ENCODE measurements at places on chromosomes 12 and 14.

GRCh38 chr14:69643430-69644200 lies 32.2 kb downstream of the SUSD6 start:
- DNase-seq = no peak

GRCh38 chr12:52082026-52082668 lies 2.6 kb downstream of the SMIM41 start:
- no peak for DNase-seq

DNA sequence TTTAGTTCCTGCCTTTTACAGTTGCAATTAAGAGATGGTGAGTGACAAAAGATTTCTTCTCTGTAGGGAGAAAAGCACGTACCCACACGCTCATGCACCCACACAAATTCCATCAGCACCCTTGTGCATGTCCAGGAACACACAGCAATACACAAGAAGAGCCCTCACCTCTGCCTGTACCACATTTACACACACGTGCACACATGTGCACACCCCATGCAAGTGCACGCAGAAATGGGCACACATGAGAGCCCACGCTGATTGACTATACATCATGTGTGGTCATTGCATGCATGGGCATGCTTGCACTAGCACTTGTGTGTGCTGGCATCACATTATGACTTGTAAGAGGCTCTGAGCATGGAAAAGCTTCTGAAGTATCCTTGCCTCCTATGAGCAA lies 70.5 kb downstream of the SERPINA3 start:
- DNase-seq = no peak

GRCh38 chr12:22360774-22361173 lies 26.3 kb upstream of the ST8SIA1 start:
- no peak for DNase-seq

- no peak for DNase-seq
Measured at GRCh38 chr12:120538281-120539156, 4.4 kb downstream of the RNF10 start.

DNA sequence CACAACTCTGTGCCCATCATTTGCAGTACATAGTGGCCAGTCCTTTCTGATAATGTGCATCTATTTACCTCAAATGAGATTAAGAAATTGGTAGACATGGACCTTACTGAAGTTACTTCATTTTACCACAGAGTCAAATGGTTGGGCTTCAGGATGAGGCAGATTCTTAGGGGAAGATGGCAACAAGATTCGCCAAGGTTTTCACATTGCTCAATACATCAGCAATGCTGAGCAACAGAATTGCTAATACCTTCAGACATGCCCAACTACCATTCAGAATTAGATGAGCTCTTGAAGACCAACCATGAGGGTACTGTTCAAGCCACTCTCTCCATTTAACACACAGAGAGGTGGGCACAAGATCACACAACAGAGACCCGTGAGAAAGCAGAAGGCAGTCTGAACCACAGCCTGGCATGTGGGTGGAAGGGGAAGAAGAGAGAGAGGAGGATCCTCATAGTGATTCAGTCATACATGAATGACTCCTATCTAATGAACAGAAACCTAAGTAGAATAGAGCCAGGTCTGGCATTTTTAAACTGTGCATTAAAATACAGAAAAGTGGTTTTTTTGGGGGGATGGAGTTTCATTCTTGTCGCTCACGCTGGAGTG lies 28.5 kb downstream of the CPM start:
- no peak for DNase-seq

GRCh38 chr12:125329239-125330102 lies 264.2 kb downstream of the AACS start:
- no peak for DNase-seq

DNA sequence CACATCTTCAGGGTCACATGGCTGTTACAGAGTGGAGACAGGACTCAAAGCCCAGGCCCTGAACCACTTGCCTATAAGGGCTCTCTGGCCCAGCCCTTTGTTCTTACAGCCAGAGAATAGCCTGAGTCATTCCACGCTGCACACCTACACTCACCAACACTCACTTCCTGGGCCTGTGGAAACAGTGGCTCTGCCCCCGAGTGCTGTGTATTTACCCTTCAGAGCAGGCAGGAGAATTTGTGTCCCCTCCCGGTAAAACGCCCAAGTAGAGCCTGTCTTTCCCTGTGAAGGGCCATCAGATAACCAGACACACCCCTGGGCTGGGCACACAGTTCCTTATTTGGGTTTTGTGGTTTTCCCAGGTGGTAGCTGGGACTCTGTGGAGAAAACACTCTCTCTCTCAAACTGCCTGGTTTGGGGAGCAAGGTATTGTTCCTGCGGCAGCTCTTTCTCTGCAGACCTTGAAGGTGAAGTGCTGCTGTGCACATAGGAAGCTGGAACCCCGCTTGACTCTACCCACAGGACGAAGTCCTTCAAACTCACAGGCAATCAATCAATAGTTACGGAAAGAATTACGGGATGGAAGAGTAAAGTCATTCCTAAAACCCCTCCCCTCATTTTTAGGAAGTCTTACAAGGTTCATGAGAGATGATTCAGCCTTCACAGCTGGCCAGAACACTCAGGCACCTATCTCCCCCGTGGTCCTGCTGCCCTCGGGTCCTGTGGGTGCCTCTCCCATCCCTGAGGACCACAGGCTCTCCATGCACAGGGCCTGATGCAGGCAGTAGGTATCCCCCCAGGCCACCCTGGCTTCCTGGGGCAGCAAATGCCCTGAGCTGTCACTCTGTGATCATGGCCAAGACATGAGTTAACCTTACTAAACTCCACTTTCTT lies 20.3 kb downstream of the FIGNL2 start:
- peak; percentile 15 for DNase-seq

DNA sequence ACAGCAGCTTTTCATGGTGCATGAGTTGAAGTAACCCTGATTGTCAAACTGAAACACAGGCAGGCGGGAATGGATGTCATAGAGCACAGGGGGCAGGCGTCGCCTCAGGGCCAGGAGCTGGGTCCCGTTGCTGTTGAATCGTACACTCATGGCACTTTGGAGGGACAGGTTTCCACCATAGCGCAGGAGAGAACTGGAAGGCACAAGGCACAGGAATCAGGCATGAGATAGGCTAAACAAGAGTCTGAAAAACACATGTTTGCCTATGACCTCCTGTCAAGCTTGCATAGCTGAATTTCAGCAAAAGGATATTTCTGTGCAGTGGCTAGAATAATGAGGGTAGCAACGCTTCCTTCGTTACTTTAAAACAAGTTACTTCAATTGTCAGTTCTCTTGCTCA lies 61.2 kb downstream of the DCAF5 start:
- DNase-seq = no peak

- no peak for DNase-seq
Measured at GRCh38 chr12:108047071-108047550, 82.0 kb upstream of the WSCD2 start.

DNA sequence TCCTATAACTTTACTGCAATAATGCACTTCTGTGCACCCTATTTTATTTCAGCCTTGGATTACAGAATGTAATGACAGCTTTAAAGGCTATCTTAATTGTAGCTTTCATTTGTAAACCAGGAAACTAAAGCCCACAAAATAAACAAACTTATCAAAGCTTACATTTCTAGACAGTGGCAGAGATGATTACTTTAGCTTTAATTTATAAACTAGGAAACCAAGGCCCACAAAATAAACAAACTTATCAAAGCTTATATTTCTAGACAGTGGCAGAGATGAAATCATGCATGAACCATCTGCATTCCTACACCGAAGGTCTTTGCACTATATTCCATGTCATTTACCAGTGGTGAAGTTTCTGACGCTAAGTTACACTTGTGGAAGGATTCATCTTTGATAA lies 74.4 kb downstream of the PRKD1 start:
- DNase-seq = no peak

DNA sequence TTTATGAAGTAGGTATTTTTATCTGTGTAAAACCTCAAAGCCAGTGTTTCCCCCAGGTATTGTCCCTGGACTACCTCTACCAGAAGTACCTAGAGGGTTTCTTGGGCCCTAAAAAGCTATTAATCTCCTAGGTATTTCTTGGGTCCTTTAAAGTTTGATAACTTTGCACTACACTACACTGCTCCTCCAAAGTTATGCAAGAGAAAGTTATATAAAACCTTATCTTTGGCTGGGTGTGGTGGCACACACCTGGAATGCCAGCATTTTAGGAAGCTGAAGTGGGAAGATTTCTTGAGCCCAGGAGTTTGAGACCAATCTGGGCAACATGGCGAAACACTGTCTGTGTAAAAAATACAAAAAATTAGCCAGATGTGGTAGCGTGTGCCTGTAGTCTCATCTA lies 34.9 kb downstream of the PTPN21 start:
- no peak for DNase-seq

DNA sequence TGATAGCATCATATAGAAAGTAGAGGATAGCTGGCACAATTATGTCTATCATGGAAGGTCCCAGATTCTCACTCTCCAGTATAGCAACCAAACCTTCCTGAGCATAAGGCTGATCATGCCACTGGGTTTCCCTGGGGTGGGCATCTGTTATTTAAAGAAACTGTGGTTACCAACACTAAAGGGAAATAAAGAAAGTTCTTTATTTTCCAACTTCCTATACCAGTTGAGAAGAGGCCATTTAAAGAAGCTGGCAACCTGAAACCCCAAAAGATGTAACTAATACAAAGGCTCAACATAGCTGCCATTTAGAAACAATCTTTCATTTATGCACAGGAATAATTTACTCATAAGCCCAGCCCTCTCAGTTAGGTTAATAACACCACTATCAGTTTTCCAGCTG lies 3.1 kb downstream of the BCAT1 start:
- no peak for DNase-seq

DNA sequence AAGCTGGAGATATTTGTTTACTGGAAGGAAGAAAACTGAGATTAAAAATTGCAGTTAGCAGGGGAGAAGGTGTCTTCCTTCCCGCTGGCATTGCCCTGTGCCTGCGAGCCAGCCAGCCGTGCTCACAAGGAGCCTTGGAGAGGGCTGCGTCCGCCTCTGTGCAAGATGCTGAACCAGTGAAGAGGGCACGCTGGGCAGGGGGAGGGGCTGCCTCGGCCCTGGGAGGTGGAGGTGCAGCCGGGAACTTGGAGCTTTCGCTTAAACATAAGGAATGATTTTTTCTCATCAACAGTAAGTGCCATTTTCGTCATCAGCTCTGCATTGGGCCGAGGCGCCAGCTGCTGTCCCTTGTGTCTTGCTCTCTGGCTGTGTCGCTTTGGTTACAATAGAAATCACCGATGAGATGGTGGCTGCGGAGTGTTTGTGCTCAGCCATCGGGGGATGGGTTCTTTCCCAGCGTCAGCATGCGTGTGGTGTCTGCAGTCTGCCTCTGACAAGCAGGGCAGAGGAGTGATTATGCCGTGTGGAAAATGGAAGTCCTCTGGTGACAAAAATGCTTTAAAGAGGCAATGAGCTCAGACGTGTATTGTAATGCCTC lies 97.3 kb downstream of the ESR2 start:
- DNase-seq = no peak

- DNase-seq = no peak
Measured at GRCh38 chr12:94157181-94157580, 8.8 kb downstream of the PLXNC1 start.

DNA sequence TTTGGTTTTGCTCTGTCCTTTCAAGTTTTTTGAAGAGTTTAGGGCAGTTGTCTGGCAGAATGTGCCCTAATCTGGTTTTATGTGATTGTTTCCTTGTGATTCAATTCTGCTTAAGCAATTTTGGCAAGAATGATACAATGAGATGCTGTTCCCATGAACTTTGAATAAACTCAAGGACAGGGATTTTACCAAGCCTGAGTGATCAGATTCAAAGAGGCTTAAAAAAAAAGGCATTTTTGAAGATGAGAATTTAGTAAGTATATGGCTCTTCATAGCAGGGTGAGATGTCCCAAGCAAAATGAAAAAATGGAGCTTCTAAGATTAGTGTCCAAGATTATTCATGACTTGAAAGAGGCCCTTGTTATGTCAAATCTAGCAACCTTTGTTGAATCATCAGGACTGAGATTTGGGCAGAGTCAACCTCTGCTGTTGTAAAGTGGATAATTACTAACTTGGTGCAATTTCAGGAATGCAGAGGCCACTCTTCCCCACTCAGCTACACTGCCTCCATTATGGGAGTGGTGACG lies 180.6 kb upstream of the NUDT4 start:
- no peak for DNase-seq

GRCh38 chr12:90091809-90092208 lies 383.2 kb upstream of the ATP2B1 start:
- DNase-seq = no peak

- no peak for DNase-seq
Measured at GRCh38 chr12:71578694-71579258, 84.9 kb downstream of the ZFC3H1 start.

DNA sequence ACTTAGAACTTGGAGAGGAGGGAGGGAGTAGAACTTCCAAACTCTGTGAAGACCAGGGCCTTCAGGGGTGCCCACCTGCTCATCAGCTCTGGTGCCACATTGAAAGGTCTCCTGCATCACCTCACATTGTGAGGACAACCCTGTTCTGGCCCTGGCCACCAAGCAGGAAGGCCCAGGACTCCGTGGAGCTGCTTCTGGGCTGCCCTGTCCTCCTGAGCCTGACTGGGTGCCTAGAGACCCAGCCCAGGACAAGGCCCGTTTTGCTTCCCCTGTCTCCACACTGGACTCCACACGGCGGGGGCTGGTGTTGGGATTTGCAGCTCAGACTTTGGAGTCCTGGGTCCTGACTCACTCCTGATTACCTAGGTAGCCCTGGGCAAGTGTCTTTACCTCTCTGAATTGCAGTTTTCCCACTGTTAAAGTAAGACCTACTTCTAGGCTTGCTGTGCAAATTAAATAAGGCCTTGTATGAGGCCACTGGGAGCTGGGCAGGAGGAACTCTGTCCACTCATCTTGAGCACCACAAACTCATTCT lies 12.5 kb upstream of the KRT82 start:
- no peak for DNase-seq

GRCh38 chr12:69106482-69107118 lies 132.8 kb upstream of the CPSF6 start:
- no peak for DNase-seq

- DNase-seq = no peak
Measured at GRCh38 chr12:95446506-95446900, 27.4 kb upstream of the METAP2 start.

DNA sequence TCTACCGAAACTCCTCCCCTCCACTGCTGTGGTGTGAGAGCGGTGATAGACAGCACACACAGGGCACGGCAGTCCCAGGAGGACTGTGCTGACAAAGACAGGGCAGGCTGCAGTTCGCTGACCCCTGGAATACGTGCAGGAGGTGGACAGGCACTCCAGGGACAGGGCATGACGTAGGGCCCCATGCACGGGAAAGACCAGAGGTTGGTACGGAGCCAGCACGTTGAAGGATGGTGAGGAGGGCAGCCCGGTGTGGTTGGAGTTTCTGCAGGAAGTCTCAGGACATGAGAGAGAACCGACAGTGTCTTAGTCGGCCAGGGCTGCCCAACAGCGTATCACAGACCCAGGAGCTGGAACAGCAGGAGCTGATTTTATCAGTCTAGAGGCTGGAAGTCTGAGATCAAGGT lies 254.2 kb upstream of the FKBP4 start:
- DNase-seq = no peak

- DNase-seq = no peak
Measured at GRCh38 chr12:63164911-63165310, 13.9 kb upstream of the AVPR1A start.

Data from stimulated activated CD8-positive, alpha-beta memory T cell treated with anti-CD3 and anti-CD28 coated beads, Interleukin-4, amount 100 ng/mL, for 4 hours (primary cell).